ENCODE measurements at places on chromosomes 16 and 17.

GRCh38 chr16:25040543-25040942, 25.4 kb upstream of the ARHGAP17 start:
- no peak for DNase-seq

GRCh38 chr16:3142770-3143169, 7.9 kb downstream of the ZNF213 start:
- no peak for DNase-seq

- no peak for DNase-seq
These were observed 6.1 kb upstream of the TSPOAP1 start for GRCh38 chr17:58334661-58335060.

DNA sequence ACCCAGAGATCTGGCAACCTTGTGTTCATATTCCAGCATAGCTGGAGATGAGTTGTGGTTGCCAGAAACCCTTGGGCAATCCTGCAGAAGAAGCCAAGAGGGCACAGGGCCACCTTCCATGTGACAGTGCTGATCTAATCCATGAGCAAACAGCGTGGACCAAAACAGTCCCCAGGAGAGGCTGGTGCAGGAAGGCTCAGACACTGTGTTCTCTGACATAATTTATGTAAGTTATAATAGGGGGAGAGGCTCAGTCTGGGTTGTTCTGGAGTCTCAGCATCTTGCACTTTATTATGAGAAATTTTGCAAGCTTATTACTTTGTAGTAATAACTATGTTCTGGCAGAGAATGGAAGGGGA, 273.9 kb downstream of the HAPSTR1 start:
- no peak for DNase-seq

- no peak for DNase-seq
These were observed 11.4 kb upstream of the FADS6 start for GRCh38 chr17:74904687-74905409.

- no peak for DNase-seq
These were observed 421.7 kb upstream of the C16orf82 start for GRCh38 chr16:26644912-26645543.

DNA sequence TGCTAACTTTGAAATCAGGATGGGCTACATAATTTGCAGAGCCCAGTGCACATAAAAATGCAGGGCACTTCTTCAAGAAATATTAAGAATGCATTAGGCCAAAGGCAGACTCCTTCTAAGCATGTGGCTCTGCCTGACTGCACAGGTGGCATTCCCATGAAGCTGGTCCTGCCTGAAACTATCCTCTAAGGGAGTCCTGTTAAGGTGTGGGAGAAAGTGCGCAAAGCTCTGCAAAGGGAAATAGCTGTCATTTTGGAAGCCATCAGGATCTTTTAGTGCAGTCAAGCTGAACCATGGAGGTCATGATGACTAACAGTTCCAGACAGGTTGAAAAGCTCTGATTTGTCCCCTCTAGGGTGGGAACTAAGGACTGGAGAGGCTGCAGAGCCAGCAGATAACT, 41.9 kb upstream of the CRHR1 start:
- DNase-seq = no peak

GRCh38 chr16:1816396-1817275, 10.0 kb downstream of the HAGH start:
- DNase-seq = no peak

GRCh38 chr16:48997946-48998345, 283.7 kb downstream of the CBLN1 start:
- DNase-seq = no peak

- DNase-seq = no peak
These were observed 111.4 kb downstream of the SNX29 start for GRCh38 chr16:12087901-12088421.

GRCh38 chr17:28545141-28545503, 7.3 kb downstream of the UNC119 start:
- no peak for DNase-seq
